Chondrocyte (in vitro differentiated cells): ENCODE measurements at places on chromosomes 2 and 18.

DNA sequence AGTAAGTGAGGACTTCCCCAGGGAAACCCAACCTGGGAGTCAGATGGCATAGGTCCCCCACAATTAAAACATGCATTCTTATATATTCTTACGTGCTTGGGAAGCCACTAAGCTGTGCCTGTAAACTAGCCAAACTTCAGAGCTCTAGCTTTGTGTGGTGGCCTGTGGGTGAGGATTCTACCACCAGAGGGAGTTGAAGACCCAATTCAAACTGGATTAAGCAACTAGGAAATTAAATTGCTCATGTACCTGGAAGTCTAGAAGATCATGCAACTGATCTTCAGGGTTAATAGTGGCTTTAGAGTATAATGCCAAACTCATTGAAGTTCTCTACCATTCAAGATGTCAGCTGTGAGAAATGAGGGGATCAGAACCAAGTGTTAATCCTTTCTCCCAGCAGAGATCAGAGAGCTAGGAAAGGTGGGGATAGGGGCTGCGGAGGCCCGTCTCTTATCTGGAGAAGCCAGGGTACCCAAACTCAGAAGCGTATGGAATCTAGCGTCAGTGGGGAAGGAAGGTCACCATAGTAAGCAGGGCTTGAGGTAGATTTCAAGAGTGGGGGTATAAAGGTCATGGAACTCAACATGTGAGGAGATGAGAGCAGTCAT, 53.2 kb upstream of the CCDC85A start:
- H3K27ac ChIP-seq: no peak overlapping the region
- H3K4me1 ChIP-seq: no peaks in the 10 kb centered on the region
- no peaks in the 10 kb centered on the region for H3K36me3 ChIP-seq
- no peak for DNase-seq

- no peak for DNase-seq
- H3K36me3 ChIP-seq: peaks cover 2% of the 10 kb centered on the region
- H3K4me3 ChIP-seq: no peak overlapping the region
- peaks cover 3% of the 10 kb centered on the region for H3K27me3 ChIP-seq
Observed at GRCh38 chr18:35178260-35178659, 62.6 kb upstream of the ZNF397 start.

DNA sequence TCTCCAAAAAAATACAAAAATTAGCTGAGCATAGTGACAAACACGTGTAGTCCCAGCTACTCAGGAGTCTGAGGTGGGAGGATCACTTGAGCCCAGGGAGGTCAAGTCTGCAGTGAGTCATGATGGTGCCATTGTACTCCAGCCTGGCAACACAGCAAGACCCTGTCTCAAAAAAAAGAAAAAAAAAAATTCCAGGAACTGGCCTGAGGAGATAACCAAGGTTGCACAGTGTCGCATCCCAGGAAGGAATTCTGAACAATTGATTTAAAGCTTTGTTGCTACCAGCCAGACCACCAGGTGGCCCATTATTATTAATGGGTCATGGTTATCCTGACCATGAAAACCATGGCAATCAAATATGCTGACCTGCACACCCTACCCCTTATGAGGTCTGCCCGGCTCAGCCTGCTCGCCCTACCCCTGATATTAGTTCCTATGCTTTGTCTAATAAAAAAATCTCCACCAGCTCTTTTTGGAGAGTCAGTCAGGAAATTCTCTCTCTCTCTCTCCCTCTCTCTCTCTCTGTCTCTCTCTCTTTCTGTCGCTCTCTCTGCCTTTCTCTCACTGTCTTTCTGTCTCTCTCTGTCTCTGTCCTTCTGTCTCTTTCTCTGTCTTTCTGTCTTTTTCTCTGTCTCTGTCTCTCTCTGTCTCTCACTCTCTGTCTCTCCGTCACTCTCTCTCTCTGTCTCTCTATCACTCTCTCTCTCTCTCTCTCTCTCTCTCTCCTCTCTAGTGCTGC, 73.7 kb downstream of the NCAPH start:
- peaks cover 26% of the 10 kb centered on the region for H3K4me1 ChIP-seq
- H3K36me3 ChIP-seq: peaks cover 2% of the 10 kb centered on the region
- peak overlapping the region; percentile 56 for H3K27ac ChIP-seq
- no peak overlapping the region for H3K4me3 ChIP-seq
- H3K27me3 ChIP-seq: peaks cover 7% of the 10 kb centered on the region

- H3K36me3 ChIP-seq: peaks cover 2% of the 10 kb centered on the region
- no peak overlapping the region for H3K27ac ChIP-seq
- no peak for DNase-seq
- peaks cover 23% of the 10 kb centered on the region for H3K4me1 ChIP-seq
Observed at GRCh38 chr2:54404270-54404669, 51.9 kb upstream of the SPTBN1 start.

DNA sequence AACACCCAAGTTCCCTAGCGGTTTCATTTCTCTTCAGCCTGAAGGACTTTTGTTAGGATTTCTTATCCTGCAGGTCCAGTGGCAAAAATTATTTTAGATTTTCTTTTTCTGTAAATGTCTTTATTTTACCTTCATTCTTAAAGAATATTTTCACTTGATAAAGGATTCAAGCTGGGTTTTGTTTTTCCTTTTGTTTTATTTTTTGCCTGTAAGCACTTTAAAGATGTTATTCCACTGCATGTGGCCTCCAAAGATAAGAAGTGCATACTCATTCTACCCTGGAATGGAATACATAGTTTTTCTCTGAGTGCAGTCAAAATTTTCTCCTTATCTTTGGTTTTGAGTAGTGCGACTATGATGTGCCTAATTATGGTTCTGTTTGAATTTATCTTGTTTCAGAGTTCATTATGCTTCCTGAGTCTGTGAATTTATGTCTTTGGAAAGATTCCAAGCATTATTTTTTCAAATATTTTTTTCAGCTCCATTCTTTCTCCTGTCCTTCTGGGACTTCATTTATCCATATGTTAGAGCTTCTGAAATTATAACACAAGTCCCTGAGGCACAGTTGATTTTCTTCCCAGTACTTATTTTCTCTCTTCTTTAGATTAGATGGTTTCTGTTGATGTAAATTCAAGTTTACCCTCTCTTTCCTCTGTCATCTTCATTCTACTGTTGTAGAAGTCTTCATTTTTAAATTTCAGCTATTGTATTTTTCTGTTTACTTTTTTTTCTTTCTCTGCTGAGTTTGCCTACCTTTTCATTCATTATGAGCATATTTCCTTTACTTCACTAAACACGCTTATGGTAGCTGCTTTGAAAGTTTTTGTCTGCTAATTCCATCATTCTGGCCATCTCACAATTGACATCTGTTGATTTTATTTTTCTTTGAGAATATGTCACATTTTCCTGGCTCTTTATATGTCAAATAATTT, 69.6 kb downstream of the MAPRE2 start:
- H3K36me3 ChIP-seq: no peaks in the 10 kb centered on the region
- DNase-seq: no peak
- no peak overlapping the region for H3K27ac ChIP-seq

DNA sequence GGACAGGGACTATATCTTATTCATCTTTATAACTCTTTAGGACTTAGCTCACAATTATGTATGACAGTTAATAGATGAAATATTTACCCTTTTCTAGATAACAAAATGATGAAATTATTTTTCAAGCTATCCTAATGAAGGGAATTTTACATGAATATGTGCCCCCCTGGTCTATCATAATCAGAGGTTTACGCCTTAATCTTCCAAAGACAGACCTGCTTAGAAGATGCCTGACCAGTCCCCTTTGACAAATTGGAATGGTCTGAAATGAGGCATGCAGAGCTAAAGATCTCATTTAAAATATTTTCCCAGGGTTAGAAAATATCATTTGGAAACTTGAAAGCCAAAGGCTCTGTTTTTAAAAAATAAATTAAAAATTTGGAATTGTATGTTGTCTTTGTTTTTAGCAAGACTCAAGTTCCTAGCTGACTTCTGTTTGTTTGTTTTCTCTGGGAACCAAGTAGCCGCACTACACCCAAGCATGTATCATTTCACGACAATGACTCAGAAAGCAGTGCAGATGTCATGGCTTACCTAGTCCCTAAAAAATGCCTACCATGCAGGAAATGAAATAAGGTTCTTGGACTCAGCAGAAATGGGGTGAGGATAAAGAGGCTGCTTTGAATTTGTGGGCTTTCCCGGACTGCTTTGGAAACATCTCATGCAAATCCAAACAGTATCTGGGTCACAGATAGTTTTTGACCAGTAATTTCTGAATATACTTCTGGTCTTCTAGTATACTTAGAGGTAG, 162.1 kb downstream of the ZEB2 start:
- H3K27me3 ChIP-seq: no peaks in the 10 kb centered on the region
- no peak overlapping the region for H3K4me3 ChIP-seq
- peaks cover 44% of the 10 kb centered on the region for H3K4me1 ChIP-seq
- no peaks in the 10 kb centered on the region for H3K36me3 ChIP-seq
- H3K27ac ChIP-seq: peak overlapping the region; percentile 95

DNA sequence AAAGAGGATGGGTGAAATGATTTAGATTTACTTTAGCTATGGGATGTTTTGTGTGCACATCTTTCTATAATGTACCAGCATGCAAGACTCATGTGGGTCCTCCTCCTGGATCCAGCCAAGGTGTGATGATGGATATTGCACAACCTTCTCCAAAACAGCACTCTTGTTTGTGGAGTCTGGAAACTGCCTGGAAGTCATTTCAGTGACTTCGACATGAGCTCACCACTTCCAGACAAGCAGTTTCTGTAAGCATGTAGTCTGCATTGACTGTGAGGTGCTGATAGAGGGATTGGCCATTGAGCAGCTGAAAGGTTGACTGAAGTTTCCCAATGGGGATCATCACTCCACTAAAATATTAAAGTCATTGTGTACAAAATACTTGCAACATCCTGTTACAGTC, 154.0 kb downstream of the TRIB2 start:
- DNase-seq: no peak
- no peaks in the 10 kb centered on the region for H3K27me3 ChIP-seq
- H3K27ac ChIP-seq: no peak overlapping the region

DNA sequence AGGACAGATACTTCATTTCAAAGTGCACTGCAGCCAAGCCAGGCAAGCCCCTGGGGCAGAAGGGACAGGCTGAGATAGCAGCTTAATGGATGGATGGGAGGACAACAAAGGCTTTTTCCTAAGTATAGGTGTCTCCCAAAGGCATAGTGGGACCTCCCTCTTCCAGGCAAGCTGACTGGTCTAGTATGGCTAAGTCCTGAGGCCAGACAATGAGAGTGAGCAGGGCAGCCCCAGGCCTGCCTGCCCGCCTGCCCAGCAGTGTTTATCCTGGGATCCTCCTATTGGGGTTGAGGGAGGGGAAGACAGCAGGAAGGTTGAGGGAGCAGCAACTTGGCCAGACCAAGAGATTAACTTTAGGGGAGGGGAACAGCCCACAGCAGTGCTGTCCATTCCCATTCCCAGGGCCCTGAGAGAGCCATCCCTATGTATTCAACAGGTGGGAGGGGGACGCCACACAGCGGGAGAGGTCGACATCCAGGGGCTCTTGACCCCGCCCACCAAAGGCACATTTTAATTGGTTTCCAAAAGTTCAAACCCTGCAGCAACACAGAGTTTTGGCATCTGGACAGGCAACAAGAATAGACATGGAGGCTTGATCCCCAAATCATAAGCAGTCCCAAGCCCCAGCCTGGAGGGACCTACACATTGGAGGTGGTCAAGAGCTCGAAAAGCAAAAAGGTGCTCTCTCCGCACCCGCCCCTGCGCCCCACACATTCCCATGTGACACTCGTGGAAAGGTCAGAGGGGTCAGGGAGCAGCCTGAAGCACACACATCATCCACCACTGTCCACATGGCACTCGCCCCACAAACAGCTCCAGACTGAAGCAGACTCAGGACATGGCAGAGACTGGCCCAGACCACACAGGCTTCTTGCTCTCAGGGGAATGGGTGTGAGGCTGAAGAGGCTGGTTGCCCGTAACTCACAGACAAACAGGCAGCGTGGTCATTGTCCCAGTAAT, 2.9 kb upstream of the SFXN5 start:
- H3K4me3 ChIP-seq: no peak overlapping the region
- peaks cover 22% of the 10 kb centered on the region for H3K4me1 ChIP-seq
- no peaks in the 10 kb centered on the region for H3K27me3 ChIP-seq
- peak; percentile 49 for DNase-seq

DNA sequence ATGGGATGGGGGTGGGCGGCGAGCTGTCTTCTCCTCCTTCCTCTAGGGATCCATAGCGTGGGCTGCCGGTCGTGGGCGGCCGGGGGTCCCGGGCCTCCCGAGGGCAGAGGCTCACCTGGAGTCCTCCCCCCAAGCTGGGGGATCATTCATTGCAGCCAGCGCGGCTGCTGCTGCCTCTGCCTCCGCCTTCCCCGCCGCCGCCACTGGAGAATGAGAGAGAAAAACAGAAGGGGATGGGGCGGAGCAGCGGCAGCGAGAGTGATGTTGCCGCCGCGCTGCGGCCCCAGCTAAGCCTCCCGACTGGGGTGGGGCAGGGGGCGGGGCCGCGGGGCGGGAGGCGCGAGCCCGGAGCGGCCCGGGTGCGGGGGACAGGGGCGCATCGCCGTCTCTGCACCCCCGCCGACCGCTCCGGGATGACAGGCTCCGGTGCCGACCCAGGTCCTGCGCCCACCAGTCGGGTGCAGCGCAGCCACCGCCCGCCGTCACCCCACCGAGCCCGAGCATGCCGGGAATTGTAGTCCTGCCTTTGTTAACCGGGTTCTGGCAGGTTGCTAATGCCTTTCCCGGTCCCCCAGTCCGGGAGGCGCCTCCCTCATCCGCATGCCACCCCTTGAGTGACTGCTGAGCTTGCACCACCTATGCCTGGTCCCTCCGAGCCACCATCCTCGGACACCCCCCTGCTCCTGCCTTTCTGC, at the start of gene KIF3C:
KIF3C (minus strand) TSS at position 225 of the 695 bp plus-strand sequence. CDS start 580 bp downstream, outside the sequence.
- H3K36me3 ChIP-seq: no peaks in the 10 kb centered on the region
- peaks cover 46% of the 10 kb centered on the region for H3K4me1 ChIP-seq
- H3K27ac ChIP-seq: peak within 1 kb of the TSS; percentile 69

GRCh38 chr2:205259121-205259520, 423.2 kb upstream of the NRP2 start:
- peak overlapping the region; percentile 86 for H3K27ac ChIP-seq
- H3K36me3 ChIP-seq: peaks cover 4% of the 10 kb centered on the region
- no peak overlapping the region for H3K4me3 ChIP-seq
- no peaks in the 10 kb centered on the region for H3K27me3 ChIP-seq

DNA sequence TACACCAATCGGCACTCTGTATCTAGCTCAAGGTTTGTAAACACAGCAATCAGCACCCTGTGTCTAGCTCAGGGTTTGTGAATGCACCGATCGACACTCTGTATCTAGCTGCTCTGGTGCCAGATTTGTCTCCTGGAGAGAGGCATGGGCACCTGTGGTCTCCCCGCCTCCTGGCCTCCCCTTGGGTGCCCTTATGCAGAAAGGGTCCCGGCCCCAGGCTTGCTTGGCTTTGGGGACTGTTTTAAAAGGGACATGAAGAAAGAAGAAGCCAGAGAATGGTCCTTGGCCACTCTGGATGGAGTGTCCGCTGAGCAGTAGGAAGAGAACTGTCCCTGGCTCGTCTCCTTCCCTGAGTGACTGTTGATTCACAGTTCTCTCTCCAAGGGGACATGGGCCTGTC, 11.5 kb upstream of the ALPP start:
- no peak overlapping the region for H3K27ac ChIP-seq
- H3K36me3 ChIP-seq: peaks cover 2% of the 10 kb centered on the region
- no peak overlapping the region for H3K4me3 ChIP-seq
- peak; percentile 68 for DNase-seq
- peaks cover 9% of the 10 kb centered on the region for H3K4me1 ChIP-seq
- H3K27me3 ChIP-seq: no peaks in the 10 kb centered on the region
